Mesothelial cell of epicardium (in vitro differentiated cells): ENCODE measurements at places on chromosomes 1 and 21.

- H3K27me3 ChIP-seq, result no peaks in the 10 kb centered on the region
Observed at GRCh38 chr21:15443740-15444117, 286.1 kb upstream of the USP25 start.

GRCh38 chr21:23936224-23936623, 1671.1 kb downstream of the MRPL39 start:
- no peaks in the 10 kb centered on the region for H3K36me3 ChIP-seq
- H3K4me1 ChIP-seq, result no peaks in the 10 kb centered on the region
- H3K27me3 ChIP-seq, result no peaks in the 10 kb centered on the region
- no peak overlapping the region for H3K4me3 ChIP-seq
- no peak for DNase-seq

DNA sequence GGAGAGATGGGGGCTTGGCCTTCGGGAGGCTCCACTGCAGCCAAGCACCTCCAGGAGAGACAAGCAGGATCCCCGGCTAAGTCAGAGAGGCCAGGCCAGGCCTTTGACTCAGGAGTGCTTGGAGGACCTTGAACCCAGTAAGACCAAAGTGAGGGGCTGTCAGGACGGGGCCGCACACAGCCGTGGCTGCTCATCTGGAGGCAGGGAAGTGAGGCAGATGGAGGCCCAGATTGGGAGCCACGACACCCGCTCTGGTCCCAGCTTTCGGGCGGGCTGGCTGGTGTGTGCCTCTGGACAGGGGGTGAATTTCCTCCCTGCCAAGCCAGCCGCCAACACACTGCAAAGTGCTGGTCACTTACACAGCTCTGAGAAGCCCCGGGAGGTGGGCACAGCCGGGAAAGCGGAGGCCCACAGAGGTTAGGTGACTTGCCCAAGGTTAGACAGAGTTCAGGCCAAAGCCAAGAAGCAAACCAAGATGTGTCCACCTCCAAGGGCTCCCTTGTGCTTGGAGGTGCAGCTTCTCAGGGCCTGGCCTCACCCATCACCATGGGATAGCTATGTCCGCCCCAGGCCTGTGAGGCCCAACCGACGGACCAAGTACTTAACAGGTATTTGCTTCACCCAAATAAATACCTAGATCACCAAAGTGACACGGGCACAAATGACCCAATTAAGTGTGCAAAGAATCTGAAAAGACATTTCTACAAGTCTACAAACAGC, 58.3 kb downstream of the CHD5 start:
- no peak overlapping the region for H3K27ac ChIP-seq
- H3K4me1 ChIP-seq, result no peaks in the 10 kb centered on the region
- H3K4me3 ChIP-seq, result no peak overlapping the region
- H3K36me3 ChIP-seq, result peaks cover 1% of the 10 kb centered on the region
- H3K27me3 ChIP-seq, result peaks cover 10% of the 10 kb centered on the region

DNA sequence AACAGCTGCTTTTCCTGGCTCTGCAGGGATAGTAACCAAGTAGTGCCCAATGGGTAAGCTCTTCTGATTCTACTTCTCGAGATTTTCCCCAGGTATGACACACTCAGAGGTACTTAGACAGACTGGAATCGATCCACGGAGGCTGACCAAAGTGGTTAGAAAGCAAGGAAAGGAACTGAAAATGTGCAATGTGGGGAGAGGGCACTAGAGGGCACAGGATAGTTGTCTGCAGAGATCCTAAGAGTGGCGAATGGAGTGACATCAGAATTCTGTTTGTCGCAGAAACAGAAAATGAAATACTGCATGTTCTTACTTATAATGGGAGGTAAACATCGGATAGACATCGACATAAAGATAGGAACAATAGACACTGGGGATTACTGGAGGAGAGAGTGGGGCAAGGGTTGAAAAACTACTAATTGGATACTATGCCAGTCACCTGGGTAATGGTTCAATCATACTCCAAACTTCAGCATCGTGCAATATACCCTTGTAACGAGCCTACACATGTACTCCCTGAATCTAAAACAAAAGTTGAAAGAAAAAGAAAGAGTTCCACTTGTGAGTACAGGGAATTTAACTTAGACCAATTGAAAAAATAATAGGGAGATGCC, 23.3 kb downstream of the CYP2J2 start:
- DNase-seq, result no peak
- H3K27ac ChIP-seq, result no peak overlapping the region
- H3K27me3 ChIP-seq, result no peaks in the 10 kb centered on the region
- peaks cover 35% of the 10 kb centered on the region for H3K4me1 ChIP-seq
- H3K36me3 ChIP-seq, result no peaks in the 10 kb centered on the region
- H3K4me3 ChIP-seq, result no peak overlapping the region

DNA sequence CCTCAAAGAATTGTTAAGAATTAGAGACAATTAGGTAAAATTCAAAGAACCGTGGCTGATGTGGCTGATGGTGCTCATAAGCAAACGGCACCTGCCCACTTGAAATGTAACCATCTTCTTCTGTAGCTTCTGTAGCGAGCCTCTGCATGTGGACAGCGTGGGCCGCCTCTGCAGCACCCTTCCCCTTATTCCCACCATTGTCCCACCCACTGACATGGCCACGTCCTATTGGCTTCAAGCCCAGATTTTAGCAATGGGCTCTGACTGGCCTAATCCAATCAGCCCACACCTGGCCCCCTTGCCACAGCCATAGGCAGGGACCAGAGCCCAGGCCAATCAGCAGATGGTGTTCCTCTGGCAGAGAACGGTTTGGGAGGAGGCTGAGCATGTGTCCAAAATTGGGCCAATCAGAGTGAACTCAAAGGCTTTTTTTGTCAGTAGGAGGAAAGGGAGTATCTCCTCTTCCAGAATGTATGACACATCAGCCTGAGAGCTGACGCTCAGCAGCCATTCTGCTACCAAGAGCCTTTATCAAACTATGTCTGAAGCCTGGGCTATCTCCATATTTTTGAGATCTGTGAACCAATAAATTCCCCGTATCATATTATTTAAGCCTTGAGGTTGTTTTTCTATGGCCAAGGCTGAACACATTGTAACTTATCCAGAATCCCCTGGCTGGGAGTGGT, 518.5 kb downstream of the SMYD3 start:
- no peak for DNase-seq
- H3K4me3 ChIP-seq, result no peak overlapping the region
- H3K4me1 ChIP-seq, result peaks cover 29% of the 10 kb centered on the region
- no peaks in the 10 kb centered on the region for H3K27me3 ChIP-seq

- H3K27me3 ChIP-seq, result peaks cover 2% of the 10 kb centered on the region
- H3K27ac ChIP-seq, result no peak overlapping the region
- DNase-seq, result no peak
- no peaks in the 10 kb centered on the region for H3K4me1 ChIP-seq
- no peaks in the 10 kb centered on the region for H3K36me3 ChIP-seq
Observed at GRCh38 chr1:166297993-166298392, 131.2 kb upstream of the FAM78B start.

GRCh38 chr1:237440346-237440745, 398.4 kb downstream of the RYR2 start:
- peaks cover 17% of the 10 kb centered on the region for H3K4me1 ChIP-seq
- DNase-seq, result no peak
- no peak overlapping the region for H3K4me3 ChIP-seq
- H3K36me3 ChIP-seq, result no peaks in the 10 kb centered on the region
- H3K27ac ChIP-seq, result no peak overlapping the region

DNA sequence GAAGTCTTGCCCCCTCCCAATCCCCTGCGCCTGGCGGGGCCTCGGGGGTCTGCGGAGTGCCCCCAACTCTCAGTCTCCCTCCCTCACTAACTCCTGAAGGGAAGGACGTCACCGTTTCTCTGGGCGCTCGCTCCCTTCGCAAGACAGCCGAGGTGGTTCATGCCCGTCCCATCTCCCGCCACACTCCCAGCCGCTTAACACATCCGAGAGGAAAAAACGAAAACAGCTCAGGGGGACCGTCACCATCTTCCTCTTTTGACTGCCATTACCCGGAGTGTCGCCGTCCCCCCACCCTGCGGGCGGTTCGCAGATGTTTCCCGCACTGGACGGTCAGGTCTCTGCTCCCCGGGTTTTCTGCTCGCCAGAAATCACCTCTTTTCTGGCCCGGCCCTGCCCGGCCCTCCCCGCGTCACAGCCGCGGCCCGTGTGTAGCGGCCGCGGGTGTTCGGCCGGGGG, 532 bp downstream of the ERO1B start:
- H3K4me1 ChIP-seq, result peaks cover 7% of the 10 kb centered on the region
- peak overlapping the region; percentile 82 for H3K4me3 ChIP-seq
- H3K27me3 ChIP-seq, result peaks cover 60% of the 10 kb centered on the region
- H3K27ac ChIP-seq, result no peak overlapping the region

- H3K27ac ChIP-seq, result no peak overlapping the region
- no peaks in the 10 kb centered on the region for H3K27me3 ChIP-seq
- DNase-seq, result no peak
- H3K4me1 ChIP-seq, result peaks cover 14% of the 10 kb centered on the region
- no peak overlapping the region for H3K4me3 ChIP-seq
- H3K36me3 ChIP-seq, result no peaks in the 10 kb centered on the region
Observed at GRCh38 chr1:172252321-172252720, 168.2 kb upstream of the C1orf105 start.

GRCh38 chr1:151352021-151352718, 5.1 kb upstream of the RFX5 start:
- H3K4me1 ChIP-seq, result peaks cover 10% of the 10 kb centered on the region
- DNase-seq, result no peak
- H3K27me3 ChIP-seq, result no peaks in the 10 kb centered on the region
- no peaks in the 10 kb centered on the region for H3K36me3 ChIP-seq

- no peak for DNase-seq
- peaks cover 6% of the 10 kb centered on the region for H3K4me1 ChIP-seq
- no peak overlapping the region for H3K4me3 ChIP-seq
- H3K27me3 ChIP-seq, result peaks cover 4% of the 10 kb centered on the region
Observed at GRCh38 chr1:202241376-202242079, 47.9 kb downstream of the LGR6 start.

- H3K27ac ChIP-seq, result no peak overlapping the region
- H3K4me1 ChIP-seq, result peaks cover 1% of the 10 kb centered on the region
- H3K4me3 ChIP-seq, result no peak overlapping the region
- H3K27me3 ChIP-seq, result peaks cover 20% of the 10 kb centered on the region
- no peak for DNase-seq
- no peaks in the 10 kb centered on the region for H3K36me3 ChIP-seq
Observed at GRCh38 chr1:14415396-14415795, 183.1 kb upstream of the KAZN start.

DNA sequence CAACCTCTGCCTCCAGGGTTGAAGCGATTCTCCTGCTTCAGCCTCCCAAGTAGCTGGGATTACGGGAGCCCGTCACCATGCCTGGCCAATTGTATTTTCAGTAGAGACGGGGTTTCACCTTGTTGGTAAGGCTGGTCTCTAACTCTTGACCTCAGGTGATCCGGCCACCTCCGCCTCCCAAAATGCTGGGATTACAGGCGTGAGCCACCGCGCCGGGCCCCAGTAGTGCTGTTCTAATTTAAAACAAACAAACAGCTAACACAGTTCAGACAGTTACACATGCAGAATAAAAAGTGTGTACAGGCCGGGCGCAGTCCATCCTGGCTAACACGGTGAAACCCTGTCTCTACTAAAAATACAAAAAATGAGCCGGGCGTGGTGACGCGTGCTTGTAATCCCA, 35.6 kb upstream of the OPRD1 start:
- peaks cover 7% of the 10 kb centered on the region for H3K36me3 ChIP-seq
- no peak overlapping the region for H3K27ac ChIP-seq
- H3K4me1 ChIP-seq, result no peaks in the 10 kb centered on the region
- H3K4me3 ChIP-seq, result no peak overlapping the region

DNA sequence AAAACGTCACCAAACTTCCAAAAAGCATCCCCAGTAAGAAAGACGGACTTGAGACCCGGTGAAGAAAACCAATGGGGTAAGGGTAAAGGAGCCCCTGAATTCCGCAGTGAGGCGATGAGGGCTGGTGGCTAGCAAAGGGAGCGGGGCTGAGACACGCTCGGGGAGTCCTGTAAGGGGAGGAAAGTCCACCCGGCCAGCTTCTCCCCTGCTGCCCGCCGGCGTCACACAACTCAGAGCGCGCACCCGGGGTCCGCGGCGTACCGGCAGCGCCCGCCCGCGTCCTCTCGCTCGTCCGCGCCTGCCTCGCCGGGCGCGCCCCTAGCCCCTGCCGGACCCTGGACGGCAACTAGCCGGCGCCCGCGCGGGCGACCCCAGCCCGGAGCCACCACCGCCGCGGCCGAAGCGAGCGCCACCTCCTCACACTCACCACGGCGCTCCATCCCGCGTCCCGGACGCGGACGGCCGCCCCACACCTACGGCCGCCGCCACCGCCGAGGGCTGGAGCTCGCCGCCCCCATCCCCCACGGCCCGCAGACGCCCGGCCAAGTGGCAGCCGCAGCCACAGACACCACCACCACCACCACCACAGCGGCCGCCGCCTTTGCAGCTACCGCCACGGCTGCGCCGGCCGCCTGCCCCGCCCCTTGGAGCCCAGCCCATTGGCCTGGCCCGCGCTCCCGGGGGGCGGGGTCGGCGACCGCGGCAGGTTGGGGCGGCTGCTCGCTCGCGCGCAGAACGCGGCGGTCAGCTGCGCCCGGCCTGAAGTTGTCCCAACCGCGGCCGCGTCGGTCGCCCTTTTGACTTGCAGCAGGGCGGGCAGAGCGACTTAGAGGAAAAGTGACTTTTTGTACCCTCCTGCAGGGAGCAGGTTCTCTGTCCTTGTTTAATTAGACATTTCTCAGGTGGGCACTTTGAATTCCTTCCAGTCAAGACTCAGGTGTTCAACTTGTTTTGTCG, 10.0 kb upstream of the ARHGAP29 start:
- peaks cover 23% of the 10 kb centered on the region for H3K4me1 ChIP-seq
- peaks cover 14% of the 10 kb centered on the region for H3K36me3 ChIP-seq
- peak; percentile 74 for DNase-seq
- no peaks in the 10 kb centered on the region for H3K27me3 ChIP-seq
- peak overlapping the region; percentile 85 for H3K4me3 ChIP-seq

GRCh38 chr1:31650161-31651088, 5.7 kb upstream of the PEF1 start:
- H3K36me3 ChIP-seq, result peaks cover 15% of the 10 kb centered on the region
- no peaks in the 10 kb centered on the region for H3K27me3 ChIP-seq
- DNase-seq, result no peak

DNA sequence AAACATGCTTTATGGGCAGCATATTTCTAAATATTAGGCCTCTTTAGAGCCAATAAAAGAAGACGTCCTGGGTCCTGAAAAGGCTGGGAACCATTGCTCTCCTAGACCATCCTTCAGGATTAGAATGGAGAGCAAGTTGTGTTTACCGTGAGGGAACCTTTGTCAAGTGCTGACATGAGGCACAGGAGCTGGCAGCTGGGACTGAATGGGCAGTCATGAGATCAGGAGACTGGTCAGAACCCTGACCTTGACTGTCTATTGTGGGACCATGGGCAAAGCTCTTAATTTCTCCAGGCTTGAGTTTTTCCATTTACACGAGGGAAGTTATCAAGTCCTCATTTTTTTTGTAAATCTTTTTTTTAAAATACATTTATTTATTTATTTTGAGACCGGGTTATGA, 5.2 kb downstream of the PFKFB2 start:
- DNase-seq, result no peak
- peaks cover 3% of the 10 kb centered on the region for H3K4me1 ChIP-seq
- no peaks in the 10 kb centered on the region for H3K27me3 ChIP-seq
- no peak overlapping the region for H3K4me3 ChIP-seq
- H3K36me3 ChIP-seq, result peaks cover 12% of the 10 kb centered on the region

- H3K27ac ChIP-seq, result peak overlapping the region; percentile 95
- no peaks in the 10 kb centered on the region for H3K27me3 ChIP-seq
- H3K36me3 ChIP-seq, result no peaks in the 10 kb centered on the region
Observed at GRCh38 chr1:204077979-204078696, 5.2 kb downstream of the SOX13 start.
